ENCODE measurements at places on chromosomes 2 and 18.

- DNase-seq = no peak
Measured at GRCh38 chr2:105797298-105797819, 52.6 kb downstream of the NCK2 start.

- DNase-seq = no peak
Measured at GRCh38 chr2:8565399-8566154, 116.3 kb upstream of the ID2 start.

- no peak for DNase-seq
Measured at GRCh38 chr2:168526641-168527040, 70.6 kb downstream of the CERS6 start.

- no peak for DNase-seq
Measured at GRCh38 chr2:208142925-208143799, 2.8 kb downstream of the CRYGB start.

GRCh38 chr2:27771202-27771547 lies 344 bp upstream of the MRPL33 start:
- no peak for DNase-seq

- DNase-seq = no peak
Measured at GRCh38 chr2:41079011-41079410, 627.1 kb upstream of the SLC8A1 start.

GRCh38 chr18:72360634-72361033 lies 183.5 kb downstream of the CBLN2 start:
- DNase-seq = no peak

DNA sequence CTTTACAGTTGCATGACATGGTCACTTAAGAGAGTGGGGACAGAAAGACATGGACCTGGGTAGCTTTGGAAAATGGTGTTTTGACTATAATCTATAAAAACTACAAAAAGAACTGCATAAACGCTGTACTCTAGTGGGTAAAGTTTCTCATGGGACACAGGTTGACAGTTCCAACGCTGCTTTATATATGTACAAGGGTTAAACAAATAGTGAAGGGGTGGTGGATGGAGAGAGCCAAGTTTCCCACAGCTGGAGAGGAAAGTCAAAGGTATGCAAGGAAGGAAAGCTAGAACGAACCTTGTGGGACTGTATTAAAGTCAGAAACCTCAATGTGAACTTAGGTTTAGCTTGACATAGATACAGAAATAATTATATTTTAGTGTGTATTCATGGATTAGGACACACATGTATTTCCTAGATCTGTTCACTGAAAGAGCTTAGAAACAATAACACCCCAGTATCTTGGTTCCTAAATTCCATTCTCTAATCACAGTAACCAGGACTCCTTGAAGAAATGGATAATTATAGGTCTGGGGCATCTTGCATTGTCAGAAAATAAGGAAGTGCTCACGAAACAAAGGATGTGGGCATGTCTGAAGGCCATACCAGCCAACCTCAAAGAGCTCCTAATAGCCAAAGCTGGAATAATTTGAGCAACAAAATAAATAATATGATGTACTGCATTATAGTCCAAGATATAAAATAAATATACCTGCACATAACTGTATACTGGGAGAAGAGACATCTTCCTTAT lies 28.8 kb downstream of the TANC1 start:
- DNase-seq = no peak

DNA sequence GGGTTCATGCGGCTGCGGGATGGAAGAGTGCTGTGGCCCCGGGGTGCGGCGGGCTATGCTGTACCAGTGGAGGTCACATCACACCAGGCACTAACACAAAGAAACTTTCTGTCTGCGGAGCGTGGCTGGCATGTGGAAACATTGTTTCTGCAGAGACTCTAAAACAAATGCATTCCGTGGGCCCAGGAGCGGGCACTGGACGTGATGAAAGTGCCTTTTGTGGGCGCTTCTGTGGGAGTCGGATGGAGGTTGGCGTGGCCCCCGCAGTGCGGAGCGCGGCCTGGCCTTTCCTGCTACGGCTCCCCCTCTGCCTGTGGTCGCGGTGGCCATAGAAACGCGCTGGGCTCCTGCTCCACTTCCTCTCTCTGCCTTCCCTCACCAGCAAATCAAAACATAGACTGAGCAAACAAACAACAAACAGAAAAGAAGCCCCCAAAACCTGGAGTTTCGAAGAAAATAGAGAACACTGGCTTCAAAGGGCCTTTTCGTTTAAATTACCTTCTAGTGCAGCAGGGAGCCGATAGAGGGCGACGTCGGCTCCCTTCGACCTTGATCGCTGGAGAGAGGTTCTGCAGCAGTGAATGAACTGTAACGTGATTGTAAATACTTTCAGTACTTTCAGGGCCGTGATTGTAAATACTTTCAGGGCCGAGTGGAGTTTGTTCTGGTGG lies 51.4 kb downstream of the KIF5C start:
- peak; percentile 55 for DNase-seq

DNA sequence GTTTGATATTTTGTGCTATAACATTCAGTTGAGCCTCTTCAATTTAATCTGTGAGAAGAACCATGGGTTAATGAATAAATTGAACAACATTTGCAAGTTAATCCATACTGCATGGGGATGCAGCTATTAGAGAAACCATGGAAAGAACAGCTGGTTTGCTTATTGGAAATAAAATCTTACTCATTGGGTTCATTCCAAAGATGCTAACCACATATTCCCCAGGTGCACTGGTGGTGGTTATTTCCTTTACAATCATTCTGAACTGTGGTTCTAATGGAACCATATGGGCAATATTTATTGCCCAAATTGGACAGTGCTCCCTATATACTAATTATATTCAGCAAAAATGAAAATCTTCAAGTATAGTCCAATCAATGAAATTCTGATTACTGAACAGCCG lies 1200.4 kb upstream of the CDH2 start:
- DNase-seq = no peak

GRCh38 chr2:45763255-45763654 lies 111.8 kb downstream of the PRKCE start:
- DNase-seq = no peak

DNA sequence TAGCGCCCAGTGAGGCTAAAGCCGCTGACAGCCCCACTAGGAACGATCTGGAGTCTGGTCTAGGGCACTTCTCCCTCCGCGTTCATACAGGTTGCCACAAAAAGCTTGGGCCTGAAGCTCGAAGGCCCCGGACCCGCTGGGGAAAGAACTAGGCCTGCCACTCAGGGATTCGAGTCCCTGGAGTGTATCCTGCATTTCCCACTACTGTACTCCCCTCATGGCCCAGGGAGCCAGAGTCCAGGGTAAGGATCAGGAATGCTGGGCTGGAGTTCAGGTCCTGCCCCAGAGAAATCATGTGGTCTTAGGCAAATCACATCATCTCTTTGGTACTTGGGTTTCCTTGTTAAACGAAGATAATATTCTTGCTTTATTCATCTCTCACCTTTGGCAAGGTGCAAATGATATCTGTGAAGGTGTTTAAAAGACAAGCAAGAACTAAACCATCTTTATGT lies 1.4 kb upstream of the ZFP36L2 start:
- DNase-seq = no peak

GRCh38 chr2:238391042-238391689 lies 35.6 kb upstream of the ASB1 start:
- no peak for DNase-seq

DNA sequence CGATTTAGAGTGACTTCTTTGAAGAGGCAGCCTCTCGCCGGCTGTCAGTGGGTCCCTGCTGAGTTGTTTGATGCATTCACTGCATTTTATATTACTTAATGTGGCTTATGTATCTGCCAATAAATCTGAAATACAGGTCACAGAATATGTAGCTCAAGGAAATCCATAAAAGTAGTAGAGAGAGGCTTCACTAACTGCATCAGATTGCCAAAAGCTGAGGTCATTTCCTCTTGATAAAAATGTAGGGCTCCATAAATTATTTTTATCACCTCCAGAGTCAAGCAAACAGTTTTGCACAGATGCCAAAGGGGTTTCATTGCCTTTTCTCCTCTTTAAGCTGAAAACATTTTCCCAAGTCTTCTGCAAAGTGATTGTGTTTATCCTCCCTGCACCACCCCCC lies 36.5 kb upstream of the CCDC93 start:
- no peak for DNase-seq

GRCh38 chr2:16553226-16553625 lies 112.4 kb downstream of the CYRIA start:
- DNase-seq = no peak

DNA sequence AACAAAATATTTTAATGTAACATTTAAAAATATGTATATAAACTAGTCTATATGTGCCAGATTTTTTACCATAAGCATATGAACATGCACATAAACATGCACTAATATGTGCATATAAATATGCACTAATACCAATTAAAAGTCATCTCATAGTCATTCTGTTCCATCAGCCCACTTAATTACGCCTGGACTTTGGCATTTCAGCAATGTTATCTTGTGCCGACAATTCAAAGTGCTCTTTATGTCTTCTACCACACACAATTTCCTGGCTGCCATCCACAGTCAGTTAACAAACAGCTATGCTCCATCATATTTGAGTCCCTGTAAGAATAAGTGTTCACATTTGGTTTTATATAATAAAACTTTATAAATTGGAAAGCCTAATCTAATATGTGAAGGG lies 92.6 kb upstream of the TSPYL6 start:
- DNase-seq = no peak

GRCh38 chr2:10031886-10032745 lies 11.2 kb upstream of the KLF11 start:
- no peak for DNase-seq

GRCh38 chr2:99735753-99736152 lies 245.9 kb upstream of the REV1 start:
- DNase-seq = no peak

DNA sequence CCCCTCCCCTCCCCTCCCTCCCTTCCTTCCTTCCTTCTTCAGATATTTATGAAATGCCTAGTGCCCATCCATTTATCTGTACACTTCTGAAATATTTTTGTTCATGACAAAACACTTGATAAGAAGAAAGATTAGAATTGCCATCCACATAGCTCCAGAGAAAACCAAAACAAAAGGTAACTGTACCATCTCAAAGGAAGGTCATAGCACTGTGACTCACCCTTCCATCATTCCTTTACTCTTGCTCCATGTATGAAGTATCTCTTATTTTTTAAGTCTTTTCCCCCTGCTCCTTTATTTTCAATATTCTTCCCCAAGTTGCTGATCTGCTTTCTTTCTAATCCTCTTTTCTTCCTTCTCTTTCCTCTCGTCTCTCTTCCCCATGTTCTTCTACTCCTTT lies 9.9 kb downstream of the CNTNAP5 start:
- no peak for DNase-seq

DNA sequence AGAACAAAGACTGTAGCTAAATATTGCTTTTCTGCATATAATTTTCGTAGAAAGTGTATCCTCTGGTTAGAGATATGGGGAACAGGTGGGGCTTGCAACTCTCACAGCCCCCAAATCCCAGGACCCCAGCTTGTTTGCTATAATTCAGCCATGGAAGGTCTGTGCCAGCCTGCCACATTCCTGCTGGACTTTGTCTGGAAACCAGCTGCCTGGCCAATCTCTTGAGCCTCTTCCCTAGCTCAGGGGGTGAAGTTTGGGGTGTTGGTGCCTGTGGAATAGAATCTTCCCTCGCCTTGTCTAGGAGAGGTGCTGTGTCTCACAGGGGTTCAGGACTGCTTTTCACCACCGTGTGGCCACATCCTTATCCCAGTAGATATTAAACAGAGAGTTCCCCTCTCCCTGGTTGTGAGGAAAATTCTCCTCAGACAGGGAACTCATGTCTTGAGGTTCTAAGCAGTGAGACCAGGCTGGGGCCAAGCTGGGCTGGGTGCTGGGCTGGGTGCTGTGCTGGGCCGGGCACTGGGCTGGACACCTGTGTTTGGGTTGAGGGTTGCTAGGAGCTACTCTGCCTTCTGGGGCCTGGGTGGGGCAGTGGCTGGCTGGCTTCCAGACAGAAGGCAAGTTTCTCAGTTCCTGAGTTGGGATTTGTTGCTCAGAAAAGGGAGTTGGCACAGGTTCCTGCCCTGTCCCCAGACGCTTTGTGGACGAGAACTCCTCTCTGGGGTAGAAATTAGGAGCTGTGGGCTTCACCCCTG lies 12.3 kb downstream of the TOGARAM2 start:
- DNase-seq = no peak

DNA sequence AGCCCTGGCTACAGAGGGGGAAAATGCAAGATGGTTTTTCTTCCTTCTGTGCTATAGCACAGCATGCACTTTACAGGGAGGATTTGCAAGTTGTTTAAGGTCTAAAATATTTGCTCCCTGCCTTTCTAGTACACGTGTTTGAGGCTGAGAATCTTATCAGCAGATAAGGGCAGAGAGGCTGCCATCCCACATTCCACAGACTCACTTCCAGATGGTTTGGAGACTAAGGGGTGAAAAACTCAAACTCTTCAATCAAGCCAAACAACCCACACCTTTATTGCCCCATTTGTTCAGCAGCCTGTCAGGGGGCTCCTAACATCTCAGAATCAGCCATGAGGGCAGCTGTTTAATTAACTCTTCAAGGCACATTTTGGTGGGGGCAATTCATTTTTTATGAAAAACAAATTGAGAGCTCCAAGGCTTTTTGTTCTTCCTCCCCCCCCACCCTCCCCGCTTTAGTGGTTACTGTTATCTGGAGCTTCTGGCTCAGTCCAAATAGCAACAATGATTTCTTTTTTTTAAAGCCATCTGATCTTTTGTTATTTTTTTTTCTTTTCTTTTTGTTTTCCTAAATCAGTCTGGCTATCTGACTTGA lies 242.6 kb upstream of the NT5C1B start:
- no peak for DNase-seq

GRCh38 chr2:69624131-69624530 lies 19.4 kb downstream of the AAK1 start:
- no peak for DNase-seq

DNA sequence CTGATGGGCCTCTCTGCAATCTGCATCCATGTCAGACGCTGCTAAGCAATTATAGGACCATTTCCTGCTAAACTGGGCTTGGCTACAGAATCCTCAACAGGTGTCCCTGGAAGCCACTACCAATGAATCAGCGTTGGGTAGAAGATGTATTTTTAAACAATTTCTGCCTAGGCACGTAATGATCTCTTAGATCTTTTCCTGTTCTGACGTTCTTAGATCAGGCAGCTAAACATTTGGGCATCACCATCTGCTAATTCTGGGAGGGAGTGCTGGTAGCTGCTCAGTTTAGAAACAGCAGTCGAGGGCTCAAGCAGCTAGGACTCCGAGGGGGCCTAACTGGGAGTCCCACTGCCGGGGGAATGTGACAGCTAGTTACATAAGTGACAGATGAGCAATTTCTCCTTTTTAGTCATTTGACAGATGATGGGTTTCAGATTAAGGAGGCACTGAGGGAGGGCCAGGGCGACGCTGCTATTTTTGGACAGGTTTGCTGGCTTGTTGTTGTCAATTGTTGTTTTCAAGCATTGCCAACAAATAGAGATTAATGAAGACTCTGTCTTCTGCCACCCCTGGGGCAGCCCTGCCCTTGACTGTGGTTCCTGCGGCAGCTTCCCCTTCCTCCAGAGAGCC lies 92.7 kb downstream of the MRO start:
- no peak for DNase-seq

DNA sequence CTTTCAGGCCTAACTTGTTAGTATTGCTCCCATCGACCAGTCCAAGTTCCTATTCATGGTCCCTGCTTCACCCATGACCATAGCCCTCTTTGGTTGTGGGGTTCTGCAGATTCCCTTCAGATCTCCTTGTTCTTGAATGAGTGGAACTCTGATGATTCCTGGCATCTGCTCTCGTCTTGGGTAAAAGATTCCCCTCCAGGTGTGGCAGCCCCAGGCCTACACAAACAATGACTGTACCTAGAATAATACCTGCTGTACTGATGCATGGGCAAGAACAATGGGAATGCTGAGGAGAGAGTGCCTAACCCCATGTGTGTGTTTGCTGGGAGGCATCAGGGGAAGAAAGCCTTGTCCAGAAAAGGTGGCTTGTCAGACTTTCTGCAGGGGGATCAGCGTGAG lies 39.2 kb upstream of the MRPL19 start:
- DNase-seq = no peak
